ENCODE measurements at places on chromosomes 16 and 17.

- peak; percentile 94 for DNase-seq
These were observed 792 bp upstream of the RAC3 start for GRCh38 chr17:82030470-82031302.

- DNase-seq: no peak
These were observed 5.6 kb upstream of the HSBP1 start for GRCh38 chr16:83802135-83802534.

- DNase-seq: peak; percentile 46
These were observed 143.1 kb upstream of the SDK2 start for GRCh38 chr17:73787076-73788059.

DNA sequence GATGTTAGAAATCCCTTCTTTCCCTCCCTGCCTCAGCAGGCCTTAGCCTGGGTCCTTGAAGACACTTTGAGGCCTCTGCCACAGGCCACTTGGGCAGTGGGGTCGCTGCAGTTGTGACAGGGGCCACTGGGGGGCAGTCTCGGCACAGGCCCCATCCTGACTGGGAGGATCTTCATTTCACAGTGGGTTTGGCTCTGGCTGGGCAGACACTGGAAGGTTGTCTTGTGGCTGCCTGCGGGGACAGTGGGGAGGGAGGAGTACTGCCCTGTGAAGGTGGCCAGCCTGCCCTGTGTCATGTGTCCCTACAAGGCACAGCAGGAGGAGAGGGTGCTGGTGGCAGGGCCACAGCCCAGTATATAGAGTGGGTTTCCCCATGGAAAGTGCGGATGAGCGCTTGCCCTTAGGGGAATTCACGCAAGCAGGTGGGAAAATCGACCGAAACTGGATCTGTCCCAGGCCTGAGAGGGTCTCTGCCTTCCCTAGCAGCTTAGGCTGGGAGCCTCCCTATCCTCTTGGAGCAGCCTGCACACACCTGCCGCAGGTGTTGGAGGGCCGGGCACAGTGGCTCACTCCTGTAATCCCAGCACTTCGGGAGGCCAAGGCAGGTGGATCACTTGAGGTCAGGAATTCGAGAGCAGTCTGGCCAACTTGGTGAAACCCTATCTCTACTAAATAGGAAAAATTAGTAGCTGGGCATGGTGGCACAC lies 28.8 kb downstream of the GINS2 start:
- DNase-seq: peak; percentile 87

DNA sequence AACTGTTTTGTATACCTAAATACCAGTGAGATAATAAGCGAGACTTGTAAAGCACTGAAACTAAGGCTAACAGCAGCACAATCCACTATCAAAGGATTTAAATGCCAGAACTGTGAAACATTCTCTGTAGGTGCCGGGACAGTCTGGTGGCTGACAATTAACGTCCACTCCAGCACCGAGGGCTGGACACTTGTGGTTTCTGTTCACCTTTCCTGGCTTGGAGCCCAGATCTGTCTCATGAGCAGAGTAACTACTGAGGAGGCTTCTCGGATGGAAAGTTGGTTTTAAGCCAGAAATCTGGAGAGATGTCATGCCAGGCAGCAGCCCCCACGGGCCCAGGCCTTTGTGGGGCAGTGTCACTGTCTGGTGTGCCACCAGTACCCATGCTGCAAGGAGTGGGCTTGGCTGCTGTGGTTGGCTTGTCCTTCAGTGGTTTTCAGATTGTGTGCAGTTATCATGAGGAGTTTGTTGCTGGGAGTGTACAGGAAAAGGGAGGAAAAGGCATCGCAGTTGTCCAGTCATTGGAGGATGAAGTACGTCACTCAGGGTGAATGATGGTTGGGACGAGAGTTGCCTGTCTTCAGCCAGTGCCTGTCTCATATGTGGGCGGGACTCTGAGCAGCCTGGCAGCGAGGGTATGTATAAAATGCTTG lies 35.5 kb downstream of the UBN1 start:
- no peak for DNase-seq
